ENCODE measurements at places on chromosomes 16 and 17. TPM values are rescaled to one million over a fixed set of nuclear protein-coding genes. Genes with fewer than 3 reads are reported as not detected.
A peak's percentile ranks its signal among the peaks of the same experiment; 100 is the strongest.

DNA sequence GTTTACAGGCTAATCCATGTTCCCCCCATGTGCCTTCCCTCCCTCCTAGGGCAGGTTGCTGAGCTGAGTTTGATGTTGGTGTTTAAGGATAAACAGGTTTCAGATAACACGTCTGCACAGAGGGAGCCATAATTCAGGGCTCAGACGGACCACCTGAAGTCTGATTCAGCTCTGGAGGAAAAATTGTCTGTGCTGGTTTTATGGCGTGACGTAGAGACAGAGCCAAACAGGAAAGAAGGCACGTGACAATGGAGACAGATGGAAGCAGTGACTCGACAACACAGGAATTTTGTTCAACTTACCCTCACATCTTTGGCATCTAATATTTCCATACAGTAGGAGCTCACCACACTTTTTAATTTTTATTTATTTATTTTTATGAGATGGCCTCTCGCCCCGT, 10.7 kb upstream of the USP10 start:
- DNase-seq, result no peak

GRCh38 chr17:57955183-57955931, at the start of gene CUEDC1:
Gene CUEDC1 (minus strand): TSS chr17:57955412. CDS start chr17:57885564, 69,848 bp downstream.
- peak; percentile 68 for DNase-seq

- DNase-seq, result peak; percentile 97
Observed at GRCh38 chr17:43778337-43779144, at the start of gene DUSP3. Gene DUSP3 (minus strand): TSS chr17:43778977. CDS start chr17:43778924, 53 bp downstream.

The RAPGEFL1 gene
- total RNA-seq, result 22.3 TPM

DNA sequence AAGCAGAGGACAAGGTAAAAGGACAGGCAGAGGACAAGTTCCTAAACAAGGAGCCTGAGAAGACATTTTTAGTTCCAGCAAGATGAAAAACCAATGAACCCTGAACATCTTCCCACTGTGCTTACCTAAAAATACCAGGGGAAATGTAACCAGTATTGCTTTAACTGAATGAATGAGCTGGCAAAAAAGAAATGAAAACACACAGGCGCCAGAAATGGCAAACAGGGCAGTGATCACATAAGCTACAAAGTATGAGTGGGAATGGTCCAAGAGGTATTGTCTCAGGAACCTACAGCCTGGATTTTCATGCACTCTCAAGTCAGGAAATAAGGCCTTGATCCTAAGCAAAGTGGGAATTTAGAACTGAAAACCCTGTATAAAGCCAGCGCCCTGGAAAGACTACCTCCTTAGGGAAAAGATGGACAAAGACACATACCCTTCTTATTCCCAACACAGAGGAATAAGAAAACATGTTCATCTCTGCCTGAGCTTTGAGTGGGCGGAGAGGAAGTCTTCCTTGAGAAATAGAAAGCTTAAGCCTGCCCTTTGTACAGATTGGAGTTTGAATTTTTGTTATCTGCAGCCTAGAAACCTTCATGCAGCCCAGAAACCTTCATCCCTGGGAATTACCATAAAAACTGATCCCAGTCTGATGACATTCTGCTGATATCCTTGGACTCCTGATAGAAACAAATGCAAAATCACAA, 2.1 kb downstream of the CMTM2 start:
- no peak for DNase-seq

The TAT gene
- 1.5 TPM for total RNA-seq

GRCh38 chr17:79039886-79040285, 15.9 kb downstream of the C1QTNF1 start:
- no peak for DNase-seq

GRCh38 chr17:18975597-18975996, 23.6 kb downstream of the SLC5A10 start:
- no peak for DNase-seq

GRCh38 chr16:86545954-86546637, 8.9 kb downstream of the MTHFSD start:
- DNase-seq, result no peak

DNA sequence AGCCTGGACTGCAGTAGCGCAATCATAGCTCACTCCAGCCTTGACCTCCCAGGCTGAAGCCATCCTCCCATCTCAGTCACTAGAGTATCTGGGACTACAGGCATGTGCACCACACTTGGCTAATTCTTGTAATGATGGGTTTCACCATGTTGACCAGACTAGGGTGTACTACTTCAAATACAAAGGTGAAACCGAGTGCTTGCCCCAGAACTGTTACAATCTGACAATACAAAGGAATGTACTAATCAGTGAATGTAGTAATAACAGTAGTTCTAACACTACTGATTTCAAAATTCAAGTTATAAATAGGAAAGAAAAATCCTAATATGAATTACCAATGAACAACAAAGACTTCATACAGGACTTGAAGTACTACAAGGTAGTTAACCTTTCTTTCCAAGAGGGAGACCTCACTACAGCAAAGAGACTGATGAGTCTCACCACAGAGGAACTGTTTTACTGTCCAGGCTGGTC, 24.4 kb downstream of the CRK start:
- DNase-seq, result no peak

DNA sequence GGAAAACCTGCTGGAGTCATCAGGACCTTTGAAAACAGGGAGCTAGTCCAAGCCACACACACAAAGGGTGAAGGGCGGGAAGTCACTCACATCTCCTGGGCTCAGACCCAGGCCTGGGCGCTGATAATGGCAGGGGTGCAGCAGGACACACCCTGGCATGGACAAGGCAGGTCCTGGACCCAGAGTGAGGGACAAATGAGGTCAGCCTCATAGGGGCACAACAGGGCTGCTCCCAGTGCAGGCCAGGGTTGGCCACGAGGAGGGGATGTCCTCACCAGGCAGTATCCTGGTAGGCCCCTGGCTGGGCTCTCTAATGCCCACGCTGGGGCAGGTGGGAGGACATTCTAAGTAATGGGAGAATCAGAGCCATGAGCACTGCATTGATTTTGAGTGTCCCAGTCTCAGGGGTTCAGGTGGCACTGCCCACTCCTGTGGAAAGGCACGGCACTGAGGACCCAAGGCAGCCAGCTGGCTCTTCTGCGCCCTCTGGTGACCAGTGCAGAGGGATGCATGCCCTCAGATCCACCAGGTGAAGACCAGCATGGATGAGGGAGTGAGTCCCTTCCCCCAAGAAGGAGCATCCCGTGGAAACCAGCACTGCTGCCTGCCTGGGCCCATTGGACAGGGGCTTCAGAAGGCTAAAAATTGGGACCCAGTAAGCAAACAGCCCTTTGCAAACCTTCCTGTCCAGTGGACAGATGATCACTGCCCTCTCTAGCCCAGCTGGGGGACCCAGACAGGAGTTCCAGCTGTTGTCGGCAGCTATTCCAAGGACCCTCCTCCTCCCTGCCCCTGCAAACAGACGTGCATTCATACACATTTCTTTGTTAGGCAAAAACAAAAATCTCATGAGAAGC, 23.4 kb upstream of the SREBF1 start:
- peak; percentile 76 for DNase-seq

DNA sequence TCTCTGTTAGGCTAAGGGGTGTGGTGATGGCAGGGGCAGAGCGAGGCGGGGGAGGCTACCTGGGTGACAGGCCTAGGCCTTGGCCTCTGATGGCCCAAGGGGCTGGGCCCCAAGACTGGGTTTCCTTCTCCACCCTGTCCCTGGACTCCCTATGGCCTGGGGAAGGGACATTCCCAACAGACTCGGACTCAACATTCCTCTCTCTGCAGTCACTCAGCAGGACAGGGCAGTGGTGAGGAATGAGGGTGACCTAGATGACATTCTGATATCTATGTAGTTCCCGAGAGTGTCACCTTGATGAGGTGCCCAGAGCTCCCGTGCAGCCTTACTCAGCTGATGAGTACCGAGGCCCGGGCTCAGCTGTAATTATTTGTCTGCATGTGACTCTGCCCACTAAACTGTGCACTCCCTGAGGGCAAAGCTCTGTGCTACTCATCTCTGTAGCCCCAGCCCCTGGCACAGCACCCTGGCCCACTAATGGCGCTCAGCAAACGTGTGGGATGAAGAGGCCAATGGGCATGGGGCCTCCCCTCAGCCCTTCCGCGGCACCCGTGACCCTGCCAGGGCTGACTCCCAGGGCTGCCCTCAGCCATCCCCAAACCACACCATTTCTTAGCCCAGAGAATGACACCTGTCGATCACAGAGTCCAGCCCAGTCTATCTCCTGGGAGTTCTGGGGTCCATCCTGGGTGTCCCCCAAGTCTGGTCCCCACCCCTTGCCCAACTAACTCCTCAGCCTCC, 2.2 kb downstream of the PLCD3 start:
- no peak for DNase-seq

- no peak for DNase-seq
Observed at GRCh38 chr17:76462556-76463290, 4.7 kb upstream of the AANAT start.

The SLC16A6 gene
- 1.5 TPM for total RNA-seq

- no peak for DNase-seq
Observed at GRCh38 chr17:16477666-16478065, 14.3 kb downstream of the LRRC75A start.

GRCh38 chr17:30449480-30449879, 27.7 kb upstream of the GOSR1 start:
- DNase-seq, result no peak

DNA sequence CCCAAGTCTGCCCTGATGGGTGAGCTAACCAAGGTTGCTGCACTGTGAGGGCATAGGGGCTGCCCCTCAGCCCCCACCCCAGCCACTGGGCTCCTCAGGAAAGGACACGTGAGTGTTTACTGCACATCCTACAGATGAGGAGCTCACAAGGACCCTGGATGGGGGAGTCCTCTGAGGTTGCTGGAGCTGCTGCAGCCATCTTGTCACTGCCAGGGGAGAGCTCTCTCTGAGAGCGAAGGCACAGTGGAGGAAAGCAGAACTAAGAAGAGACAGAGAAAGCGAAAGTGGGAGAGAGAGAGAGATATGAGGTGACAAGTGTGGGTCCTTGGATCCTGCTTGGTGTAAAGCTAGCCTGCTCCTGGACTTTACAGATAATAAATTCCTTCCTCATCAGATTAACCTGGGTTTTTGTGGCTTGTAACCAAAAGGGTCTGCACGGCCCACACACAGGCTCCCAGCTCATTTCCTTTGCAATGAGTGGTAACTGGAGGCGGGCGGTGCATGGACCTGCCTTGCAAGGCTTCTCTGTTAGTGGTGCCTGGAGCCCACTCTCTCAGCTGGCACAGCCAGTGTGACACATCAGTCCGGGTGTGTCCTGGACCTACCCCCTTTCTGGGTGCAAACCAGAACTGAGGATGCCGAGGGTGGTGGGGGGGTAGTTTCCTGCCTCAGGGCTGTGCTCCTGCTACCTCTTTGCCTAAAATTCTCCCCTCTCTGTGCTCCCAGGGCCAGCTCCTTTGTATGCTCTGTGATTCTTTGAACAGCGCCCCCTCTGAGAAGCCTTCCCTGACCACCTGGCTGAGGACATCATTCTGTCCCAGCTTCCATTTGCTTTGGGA, 14.2 kb downstream of the SNX20 start:
- DNase-seq, result no peak

- DNase-seq, result no peak
Observed at GRCh38 chr16:53542283-53542682, 39.3 kb upstream of the AKTIP start.

GRCh38 chr17:44775838-44776621, 17.2 kb downstream of the ADAM11 start:
- peak; percentile 38 for DNase-seq

- no peak for DNase-seq
Observed at GRCh38 chr17:183021-183420, 1.6 kb upstream of the DOC2B start.

GRCh38 chr17:76132574-76133338, 8.3 kb downstream of the FOXJ1 start:
- no peak for DNase-seq
